Activated CD4-positive, alpha-beta T cell treated with anti-CD3 and anti-CD28 coated beads for 1 hour (primary cell): ENCODE measurements at places on chromosomes 4 and X.

GRCh38 chr4:71004281-71004851 is 10.9 kb downstream of the DCK start:
- no peak for DNase-seq

- DNase-seq, result no peak
These were observed 26.4 kb downstream of the TRMT44 start for GRCh38 chr4:8467016-8467415.

GRCh38 chr4:102438396-102439235 is 62.5 kb upstream of the NFKB1 start:
- no peak for DNase-seq

- DNase-seq, result no peak
These were observed 42.7 kb upstream of the RAPGEF2 start for GRCh38 chr4:159060161-159060560.

DNA sequence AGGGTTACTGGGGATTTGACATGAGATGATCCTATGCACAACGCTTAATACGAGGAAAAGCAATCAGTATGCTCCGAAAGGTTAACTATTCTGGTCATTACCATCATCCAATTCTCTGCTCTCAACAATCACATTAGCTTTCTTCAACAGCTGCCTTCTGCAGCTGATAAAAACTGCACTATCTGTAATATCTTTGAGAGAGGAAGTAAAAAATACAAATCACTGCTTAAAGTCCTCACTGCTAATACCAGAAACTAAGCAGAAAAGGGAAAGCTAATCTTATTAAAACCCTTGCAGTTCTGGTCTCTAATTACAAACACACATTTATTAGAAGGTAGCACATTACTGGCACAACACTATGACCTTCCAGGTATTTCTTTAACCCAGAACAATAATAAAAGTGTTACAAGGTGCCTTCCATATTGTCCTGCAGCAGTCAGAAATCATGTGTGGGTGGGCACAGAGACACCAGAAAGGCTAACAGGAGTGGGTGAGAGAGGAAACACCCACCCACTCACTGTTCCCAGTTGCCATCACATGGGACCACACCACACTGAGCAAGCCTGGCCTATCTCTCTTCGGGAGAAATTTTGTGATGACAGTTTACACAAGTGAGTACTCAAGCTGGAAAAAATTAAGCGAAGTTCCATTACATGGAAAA is 71.0 kb downstream of the RELL1 start:
- no peak for DNase-seq

DNA sequence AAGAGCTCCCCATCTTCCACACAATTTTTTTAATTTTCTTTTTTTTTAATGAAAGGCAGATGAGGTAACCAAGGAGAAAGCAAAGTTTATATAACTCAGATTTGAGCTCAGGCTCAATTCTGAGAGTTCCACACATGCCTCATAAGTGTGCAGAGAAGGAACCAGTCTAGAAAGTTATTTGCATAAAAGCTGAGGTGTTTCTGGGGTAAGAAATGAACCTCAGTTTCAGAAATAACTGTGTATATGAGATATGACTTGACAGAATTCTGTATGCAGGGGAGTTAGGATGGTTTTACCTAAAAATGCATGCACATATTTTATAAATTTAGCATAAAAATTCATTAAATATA is 51.3 kb downstream of the DTHD1 start:
- DNase-seq, result no peak
